Lung (tissue), 17 donors: ENCODE measurements at places on chromosomes 4 and X.

DNA sequence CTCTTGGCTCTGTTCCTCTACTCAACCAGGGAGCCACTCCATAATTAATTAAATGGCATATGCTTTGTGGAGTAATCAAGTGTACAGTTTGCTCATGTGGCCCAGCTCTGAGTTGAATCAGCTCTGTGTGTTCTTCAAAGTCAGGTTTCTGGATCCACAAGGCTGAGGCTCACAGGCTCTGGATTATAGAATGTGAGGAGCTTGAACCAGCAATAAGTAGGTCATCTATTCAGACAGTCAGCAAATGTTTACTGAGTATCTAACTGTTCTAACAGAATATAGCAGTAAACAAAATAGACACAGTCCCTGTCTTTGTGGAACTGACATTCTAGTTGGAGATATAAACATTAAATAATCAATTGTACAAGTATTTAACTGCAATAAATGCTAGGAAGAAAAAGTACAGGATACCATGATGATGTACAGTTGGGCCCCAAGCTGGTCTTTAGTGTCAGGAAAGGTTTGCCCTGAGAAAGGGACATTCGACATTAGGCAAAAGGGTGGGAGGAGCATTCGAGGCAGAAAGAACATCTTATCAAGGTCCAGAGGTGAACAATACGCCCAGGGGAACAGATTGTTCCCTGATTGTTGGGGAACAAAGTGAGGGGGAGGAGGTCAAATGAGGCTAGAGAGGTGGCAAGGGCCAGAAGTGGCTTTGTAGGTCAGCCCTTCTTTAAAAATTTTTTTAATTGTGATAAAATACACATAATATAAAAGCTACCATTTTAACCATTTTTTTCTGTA is 20.5 kb upstream of the TSR2 start:
- no peak for DNase-seq

- peak; percentile 61 for DNase-seq
Observed at GRCh38 chrX:1481636-1482529, 29.2 kb upstream of the ASMTL start.

GRCh38 chr4:174494726-174495125 is 27.6 kb downstream of the HPGD start:
- DNase-seq, result no peak

DNA sequence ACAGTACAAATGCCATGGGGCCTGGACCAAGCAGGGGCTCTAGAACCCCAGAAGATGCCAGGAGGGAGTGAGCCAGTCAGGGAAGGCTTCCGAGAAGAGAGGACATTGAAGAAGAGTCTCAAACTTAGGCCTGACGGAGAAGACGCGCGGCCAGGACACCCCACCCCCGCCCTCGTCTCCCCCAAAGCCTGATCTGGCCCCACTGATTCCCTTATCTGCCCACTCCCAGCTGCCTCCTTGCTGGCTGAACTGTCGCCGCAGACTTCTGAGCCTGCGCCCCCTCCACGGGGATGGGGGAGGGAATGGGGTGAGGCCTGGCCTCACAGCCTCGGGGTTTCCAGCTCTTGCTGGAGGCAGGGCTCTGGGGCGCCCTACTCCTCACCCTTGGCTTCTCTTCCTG is 3.6 kb upstream of the GATA1 start:
- DNase-seq, result no peak

DNA sequence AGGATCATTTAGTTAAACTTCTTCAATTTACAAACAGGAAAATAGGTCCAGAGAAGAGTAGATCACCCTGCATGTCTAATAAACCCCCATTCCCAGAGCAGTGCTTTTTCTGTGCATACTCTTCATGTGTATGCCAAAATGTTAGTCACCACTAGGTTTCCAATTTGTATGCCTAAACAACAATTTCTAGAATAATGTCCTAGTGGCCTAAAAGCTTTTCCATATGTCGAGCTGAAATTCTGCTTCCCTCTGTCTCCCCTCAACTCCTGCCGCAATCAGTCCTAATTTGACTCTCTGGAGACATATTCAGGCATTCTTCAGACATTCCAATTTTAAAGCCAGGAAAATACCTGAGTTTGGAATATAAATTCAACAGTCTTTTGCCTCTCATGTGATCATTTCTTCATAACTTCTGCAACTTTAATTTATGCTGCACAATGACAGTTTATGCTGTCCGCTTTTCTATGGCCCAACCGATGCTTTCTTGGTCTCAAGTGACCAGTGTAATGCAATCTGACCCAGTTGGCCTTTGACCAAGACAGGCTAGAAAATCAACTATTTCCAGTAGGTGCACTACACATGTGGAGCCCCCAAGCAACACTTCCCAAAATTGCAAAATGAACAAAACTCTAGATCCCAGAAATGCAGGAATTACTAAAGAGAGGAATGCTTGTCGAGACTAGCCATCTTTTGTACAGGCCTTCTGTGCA is 122.9 kb upstream of the FMR1 start:
- DNase-seq, result no peak

DNA sequence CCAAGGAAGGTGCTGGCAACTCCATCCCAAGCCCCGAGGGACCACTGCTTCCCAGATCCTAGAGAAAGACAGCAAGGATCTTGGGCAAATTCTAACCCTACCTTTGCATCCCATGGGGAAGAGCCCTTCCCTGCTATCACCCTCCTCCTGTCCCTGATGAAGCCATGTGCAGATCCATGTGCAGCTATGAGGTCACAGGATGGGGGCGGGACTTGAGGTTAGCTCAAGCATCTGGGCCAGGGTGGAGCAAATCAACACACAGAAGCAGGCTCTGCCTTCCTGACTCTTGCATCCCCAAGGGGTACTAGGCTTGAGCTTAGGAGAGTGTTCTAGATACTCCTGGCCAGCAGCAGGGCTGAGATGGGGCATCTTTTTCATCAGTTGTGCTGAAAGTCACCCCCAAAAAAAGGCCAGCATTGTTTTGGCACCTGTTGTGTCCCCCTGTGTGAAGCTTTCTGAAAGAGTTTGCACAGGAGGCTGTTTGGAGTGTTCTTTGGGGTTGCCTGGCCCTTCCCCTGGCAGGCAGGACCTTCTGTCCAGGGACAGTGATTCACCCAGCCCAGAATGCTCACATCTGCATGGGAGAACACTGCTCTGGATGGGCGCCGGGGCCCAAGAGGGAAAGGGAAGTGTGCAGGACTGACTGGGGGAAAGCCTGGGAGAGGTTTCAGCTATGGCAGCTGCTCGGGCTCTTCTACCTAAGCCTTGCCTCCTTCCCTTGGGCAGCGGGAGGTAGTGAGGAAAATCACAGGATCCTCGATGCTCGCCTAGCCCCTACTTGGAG is 50.8 kb downstream of the PRPS1 start:
- DNase-seq, result no peak

DNA sequence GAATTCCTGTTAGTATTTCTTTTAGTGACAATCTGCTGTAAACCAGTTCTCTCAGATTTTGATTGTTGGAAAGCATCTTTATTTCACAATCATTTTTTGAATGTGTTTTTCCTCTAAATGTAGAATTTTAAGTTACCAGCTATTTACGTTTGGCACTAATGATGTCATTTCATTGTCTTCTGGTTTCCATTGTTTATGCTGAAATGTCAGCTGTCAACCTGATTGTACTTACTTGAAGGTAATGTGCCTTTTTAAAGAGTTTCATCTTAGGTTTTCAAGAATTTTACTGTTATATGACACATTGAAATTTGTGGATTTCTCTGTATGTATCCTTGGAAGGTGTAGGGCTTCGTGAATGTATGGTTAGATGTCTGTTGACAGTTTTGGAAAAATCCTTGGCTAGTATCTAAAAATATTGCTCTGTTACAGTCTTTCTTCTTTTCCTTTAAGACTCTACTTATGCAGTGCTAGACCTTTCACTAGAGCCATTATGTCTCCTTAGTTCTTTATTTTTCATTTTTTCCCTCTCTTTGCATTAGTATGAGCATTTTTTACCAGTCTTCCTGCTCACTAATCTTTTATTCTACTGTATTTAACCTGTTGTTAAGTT is 30.4 kb downstream of the SMAD1 start:
- DNase-seq, result peak; percentile 30

- DNase-seq, result no peak
Observed at GRCh38 chr4:113633467-113633866, 128.1 kb downstream of the CAMK2D start.

DNA sequence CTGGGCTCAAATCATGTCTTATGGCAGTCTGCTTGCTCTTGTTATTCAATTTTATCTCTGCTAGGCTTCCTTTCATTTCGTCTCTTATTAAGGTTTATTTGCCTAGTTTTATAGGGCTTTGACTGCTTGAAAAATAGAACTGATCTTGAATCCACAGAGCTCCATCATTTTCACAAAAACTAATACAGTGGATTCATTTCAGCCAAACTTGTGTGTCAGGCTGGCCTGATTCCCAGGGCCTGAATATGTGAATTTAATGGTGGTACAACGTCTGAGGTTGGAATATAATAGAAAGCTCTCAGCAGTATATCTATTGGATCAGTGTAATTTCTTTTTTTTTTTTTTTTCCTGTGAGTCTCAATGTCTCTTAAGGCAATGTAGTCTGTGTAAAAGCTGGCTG is 123.3 kb downstream of the POU4F2 start:
- DNase-seq, result no peak
